ENCODE measurements at places on chromosomes 2 and 18.

DNA sequence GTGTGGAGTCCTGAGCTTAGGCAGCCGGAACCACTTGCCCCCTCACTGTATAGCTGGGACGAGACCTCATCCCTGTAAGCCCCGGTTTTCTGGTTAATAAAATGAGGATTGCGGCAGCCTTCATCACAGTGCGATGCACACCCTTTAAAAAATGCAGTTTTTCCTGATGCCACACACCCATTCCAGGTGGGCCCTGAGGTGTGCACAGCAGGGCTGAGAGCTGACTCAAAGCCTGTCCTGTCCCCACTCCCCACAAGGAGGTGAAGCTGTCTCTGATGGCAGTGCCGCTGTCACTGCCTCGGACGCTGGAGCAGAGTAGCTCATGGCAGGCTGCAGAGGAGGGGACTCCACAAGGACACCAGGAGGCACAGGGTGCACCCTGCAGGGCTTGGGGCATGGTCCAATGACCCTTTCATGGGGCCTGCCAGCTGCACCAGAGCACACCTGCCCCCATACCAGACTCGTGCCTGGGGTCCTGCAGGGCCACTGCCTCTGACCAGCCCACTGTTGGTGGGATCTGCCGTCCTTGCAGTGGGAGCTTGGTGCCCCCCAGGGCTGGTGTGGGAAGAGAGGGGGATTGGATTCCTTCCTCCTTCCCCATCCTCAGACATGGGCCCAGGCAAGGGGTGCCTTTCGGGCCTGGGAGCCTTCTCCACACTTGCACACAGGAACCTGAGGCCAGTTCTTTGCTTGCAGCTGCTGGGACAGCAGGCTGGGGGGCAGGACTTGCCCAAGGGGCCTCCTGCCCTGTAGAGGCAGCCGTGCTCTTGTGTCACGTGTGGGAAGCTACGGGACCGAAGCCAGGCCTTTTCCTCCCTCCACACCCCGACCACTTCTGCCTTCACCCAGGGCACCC, 22.8 kb downstream of the GPC1 start:
- DNase-seq = no peak

DNA sequence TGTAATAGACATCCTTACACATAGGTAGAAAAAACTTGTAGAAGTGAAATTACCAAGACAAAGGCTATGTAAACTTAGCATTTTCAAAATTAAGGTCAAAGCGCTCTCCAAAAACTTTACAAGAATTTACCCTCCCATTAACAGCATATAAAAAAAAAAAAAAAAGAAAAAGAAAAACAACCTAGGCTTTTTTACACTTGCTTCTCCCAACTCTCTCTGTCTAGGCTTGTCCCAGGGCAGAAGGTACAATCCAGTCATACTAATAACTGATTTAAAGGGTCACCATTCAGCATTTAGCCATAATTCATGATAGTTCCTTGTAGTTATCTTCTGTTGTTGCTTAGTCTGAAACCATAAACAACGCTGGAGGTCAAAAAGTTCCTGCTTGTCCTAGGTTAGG, 130.5 kb downstream of the BCL2 start:
- no peak for DNase-seq

GRCh38 chr2:13652531-13653313, 936.0 kb downstream of the TRIB2 start:
- DNase-seq = no peak

DNA sequence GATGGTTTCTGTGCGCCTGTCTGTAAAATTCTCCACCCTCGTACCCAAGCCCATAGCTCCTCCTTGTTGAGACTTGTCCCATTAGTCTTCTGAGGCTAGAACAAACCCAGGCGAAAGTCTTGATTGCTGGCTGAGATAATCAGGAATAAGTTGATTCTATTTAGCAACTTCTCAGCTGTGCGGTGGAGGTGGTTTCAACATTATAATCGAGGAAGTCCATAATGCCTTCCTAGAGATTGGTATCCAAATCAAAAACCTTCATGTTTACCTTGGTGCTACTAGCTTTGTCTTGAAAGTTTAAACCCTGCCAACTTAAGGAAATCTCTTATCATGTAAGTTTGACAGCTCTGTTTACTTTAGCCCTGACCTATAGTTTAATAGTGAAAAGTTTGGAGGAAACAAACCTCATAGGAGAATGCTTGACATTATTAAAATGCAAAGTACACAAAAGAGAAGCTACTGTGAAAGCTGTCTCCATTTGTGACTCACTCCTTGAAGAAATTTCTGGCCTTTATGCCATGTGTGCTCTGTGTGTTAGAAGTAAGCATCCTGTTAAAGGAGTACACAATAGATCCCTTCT, 36.6 kb upstream of the DSC1 start:
- DNase-seq = no peak

- DNase-seq = no peak
Observed at GRCh38 chr2:161919873-161920272, 154.1 kb downstream of the DPP4 start.

GRCh38 chr2:1538663-1539062, 125.4 kb downstream of the TPO start:
- no peak for DNase-seq

GRCh38 chr18:55735969-55736368, 148.0 kb upstream of the TCF4 start:
- no peak for DNase-seq

All from forelimb muscle (tissue), 1 donor.